NCI-H1105 (cell line): ENCODE measurements at places on chromosomes 1 and 21.

DNA sequence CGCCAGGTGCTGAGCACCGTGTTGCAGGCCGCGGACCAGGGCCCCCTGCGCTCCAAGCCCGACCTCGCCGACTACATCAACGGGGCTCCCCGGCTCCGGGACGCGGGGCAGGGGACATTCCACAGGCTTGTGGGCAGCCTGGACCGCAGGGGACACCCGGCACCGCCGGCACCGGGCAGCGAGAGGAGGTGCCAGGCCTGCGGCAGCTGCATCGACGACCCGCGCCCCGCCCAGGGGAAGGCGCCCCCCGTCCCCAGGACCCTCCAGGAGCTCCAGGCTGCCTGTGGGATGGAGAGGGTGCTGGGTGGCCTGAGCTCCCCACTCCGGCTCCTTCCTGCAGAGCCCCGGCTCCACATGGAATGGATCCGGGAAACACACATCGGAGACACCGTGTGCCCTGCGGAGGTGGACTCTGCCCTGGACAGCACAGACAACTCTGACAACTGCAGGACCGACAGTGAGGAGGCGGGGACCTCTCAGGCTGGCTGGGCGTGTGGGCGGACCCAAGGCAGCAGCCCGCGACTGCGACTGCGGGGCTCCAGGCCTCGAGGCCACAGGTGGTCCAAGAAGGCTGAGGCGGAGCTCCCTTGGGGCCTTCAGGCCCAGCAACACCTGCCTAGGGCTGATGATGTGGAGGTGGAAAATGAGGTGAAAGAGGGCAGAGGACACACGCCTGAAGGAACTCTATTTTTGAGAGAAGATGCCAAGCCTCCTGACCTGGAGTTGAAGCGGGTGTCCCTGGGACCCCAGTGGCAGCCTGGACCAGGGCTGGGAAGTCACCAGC is 22.8 kb downstream of the KIAA1614 start:
- DNase-seq = no peak

DNA sequence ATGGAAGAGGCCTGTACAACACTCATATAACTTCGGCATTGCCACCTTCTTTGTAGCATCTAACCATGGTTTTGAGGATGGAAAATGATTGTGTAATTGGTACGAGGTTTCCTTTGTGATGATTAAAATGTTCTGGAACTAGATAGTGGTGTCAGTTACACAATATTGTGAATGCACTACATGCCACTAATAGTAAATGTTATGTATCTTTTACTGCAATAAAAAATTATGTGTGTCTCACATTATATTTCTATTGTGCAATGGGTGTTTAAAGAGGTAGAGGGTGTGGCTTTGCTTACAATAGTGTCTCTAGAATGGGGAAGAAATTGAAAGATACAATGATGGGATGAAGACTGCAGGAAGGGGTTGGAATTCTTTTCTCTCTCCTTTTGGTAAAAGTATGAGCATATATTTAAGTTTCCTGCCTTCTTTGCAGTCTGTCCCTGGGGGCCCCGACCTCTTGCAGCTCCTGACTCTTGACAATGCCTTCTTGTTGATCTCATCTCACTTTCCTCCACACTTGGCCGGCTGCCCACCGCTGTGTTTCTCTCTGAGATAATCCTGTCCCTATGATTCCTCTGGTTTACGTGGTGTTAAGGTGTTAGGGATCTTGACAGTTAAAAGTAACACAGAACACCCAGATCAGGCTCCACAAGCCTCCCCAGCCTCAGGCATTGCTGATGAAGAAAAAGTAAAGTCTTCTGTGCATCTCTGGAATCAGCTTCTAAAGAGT is 39.3 kb downstream of the MTARC1 start:
- no peak for DNase-seq

- no peak for DNase-seq
These were observed 298.8 kb upstream of the LYPLAL1 start for GRCh38 chr1:218874801-218875400.

GRCh38 chr1:244214009-244214967 is 163.2 kb downstream of the ZBTB18 start:
- no peak for DNase-seq

DNA sequence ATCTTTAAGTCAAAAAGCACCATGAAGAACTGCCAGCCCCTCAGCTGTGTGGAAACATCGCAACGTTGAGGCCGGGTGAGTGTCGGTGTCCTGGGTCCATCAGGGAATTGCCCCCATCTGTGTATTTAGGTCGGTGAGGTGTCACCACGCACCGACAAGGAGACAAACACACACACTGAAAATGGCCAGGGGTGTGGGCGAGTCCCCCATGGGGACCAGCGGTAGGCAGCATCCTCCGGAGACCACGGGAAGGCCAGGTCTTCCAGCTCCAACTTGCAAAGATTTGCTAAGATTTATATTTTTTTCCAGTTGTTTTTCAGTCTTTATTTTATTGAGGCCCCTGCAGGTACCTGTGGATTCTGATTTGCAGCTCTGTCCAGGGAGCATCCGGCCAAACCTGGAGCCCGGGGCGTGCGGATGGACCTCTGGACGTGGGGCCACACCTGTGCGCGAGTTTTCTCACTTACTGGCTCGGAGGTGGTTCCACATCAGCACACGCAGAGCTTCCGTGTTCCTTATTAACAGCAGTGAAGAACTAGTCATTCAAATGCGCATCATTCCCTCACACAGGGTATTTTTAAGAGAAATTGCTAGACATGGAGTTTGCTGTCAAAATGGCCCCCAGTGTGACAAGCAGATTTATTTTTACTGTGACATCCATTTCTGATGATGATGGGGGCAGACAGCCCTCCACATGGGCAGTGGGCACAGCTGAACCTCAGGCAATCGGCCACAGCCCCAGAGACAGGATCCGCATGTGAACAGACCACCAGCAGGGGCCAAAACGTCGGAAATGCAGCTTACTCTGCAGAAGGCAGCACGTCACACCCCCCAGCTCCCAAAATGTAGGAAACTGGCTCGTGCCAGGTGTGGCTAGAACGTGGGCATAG is 17.2 kb upstream of the SLC19A1 start:
- no peak for DNase-seq

- no peak for DNase-seq
These were observed 63.8 kb upstream of the PRDX6 start for GRCh38 chr1:173413271-173413707.

- no peak for DNase-seq
These were observed 20.2 kb downstream of the MRPL37 start for GRCh38 chr1:54220004-54220811.
